ENCODE measurements at places on chromosomes 6 and 20.

- no peak for DNase-seq
Observed at GRCh38 chr20:48790473-48791003, 37.3 kb downstream of the PREX1 start.

DNA sequence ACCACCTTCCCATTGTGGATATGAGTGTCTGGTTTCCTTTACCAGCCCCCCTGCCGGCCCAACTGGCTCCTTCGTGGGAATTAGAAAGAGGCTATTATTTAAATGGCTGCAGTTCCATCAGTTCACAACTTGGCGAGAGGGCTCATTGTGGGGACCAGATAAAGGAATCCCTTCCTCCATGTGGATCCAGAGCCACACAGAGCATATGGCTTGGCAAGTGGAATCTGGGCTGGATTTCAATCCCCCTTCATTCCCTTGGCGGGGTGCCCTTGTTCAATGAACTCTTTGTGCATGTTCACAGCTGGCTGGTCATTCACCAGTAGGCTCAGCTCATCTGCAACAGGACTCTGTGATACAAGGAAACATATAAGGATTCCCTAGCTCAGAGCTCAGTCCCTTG lies 140.6 kb downstream of the OPN5 start:
- no peak for DNase-seq

DNA sequence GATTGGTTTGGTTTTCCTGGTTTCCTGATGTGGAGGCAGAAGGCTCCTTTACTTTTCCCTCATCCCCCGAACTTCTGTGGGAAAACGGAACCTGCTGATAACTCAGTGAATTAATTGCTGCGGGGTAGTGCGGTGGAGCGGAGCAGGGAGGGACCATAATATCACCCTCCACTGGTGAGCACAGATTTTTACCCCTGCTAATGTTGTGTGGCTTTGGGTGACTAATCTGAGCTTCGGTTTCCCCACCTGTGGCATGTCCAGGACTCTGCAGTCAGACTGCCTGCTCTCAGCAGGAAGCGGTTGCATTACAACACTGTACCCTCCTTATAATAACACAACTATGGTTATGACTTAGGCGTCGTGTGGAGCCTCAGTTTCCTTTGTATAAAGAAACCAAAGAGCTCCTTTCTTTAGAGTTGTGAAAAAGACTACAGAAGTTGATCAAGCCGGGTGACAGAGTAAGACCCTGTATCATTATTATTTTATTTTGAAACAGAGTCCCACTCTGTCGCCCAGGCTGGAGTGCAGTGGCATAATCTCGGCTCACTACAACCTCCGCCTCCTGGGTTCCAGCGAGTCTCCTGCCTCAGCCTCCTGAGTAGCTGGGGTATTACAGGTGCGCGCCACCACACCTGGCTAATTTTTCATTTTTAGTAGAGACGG lies 2.2 kb upstream of the ID1 start:
- DNase-seq: no peak

- no peak for DNase-seq
Observed at GRCh38 chr6:127342296-127342945, 988 bp downstream of the ECHDC1 start.

DNA sequence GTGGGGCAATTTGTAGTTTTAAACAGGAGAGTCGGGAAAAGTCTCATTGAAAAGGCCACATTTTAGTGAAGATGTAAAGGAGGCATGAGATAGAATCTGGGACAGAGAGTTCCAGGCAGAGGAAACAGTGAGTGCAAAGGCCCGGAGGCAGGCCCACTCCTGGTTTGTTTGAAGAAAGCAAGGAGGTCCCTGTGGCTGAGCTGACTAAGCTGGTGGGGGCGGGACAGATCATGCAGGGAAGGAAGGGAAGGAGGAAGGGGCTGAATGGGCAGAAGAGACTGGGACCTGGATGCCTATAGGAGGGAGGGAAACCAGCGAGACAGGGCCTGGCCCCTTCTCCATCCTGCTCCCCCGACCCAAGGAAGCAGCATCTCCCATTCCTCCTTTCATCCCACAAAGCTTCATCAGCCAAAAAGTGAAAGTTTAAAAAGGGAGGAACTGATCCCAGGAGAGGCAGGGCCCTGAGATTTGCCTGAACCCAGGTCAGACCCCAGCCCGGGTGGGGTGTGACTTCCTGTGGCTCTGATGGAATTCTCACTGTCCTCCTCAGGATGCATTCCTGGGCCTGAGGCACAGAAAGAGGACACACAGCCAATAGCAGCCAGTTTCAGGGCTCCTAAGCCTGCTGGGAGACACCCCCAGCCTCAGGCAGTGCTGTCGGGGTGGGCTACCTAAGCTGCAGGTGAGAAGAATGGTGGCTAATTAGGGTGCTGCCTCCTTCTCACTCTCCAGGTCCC lies 54.2 kb upstream of the SIRPA start:
- no peak for DNase-seq

DNA sequence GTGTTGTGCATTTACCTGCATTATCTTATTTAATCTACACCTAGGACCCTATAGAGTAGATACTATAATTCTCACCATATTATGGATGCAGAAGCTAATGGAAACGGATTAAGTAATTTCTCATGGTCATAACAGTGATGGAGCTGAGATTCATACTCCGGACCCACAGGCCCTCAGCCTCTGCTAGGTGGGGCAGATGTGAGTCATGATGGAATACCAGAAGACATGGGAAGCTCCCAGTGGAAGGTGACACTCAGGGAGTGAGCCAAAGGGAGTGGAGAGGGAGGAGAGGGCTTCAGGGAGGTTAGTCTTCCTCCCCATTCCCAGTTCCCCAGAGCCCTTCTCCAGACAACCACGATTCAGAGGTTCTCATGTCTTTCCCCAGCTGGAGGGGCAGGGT lies 65.2 kb upstream of the GPR6 start:
- DNase-seq: no peak

GRCh38 chr20:17491041-17491440 lies 40.1 kb downstream of the BFSP1 start:
- no peak for DNase-seq

DNA sequence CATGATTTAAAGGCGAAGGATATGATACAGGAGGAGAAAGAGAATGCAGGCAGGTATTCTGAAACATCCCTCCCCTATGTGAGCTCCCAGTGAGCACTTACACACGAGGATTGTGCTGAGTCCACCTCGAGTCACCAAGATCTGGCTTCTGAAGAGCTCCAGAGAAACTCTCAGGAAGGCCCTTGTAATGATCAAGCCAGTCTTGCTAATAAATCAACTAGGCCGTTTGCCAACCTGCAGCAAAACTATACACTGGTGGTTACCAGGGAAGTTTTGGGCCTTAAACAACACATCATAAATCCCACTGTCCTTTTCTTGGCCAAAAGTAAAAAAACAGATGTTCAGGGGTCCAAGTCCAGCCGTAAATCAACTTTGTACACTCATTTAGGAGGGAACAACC lies 79.2 kb downstream of the STXBP5 start:
- DNase-seq: no peak

- DNase-seq: peak; percentile 18
Observed at GRCh38 chr6:139027620-139028182, 844 bp upstream of the ABRACL start.

DNA sequence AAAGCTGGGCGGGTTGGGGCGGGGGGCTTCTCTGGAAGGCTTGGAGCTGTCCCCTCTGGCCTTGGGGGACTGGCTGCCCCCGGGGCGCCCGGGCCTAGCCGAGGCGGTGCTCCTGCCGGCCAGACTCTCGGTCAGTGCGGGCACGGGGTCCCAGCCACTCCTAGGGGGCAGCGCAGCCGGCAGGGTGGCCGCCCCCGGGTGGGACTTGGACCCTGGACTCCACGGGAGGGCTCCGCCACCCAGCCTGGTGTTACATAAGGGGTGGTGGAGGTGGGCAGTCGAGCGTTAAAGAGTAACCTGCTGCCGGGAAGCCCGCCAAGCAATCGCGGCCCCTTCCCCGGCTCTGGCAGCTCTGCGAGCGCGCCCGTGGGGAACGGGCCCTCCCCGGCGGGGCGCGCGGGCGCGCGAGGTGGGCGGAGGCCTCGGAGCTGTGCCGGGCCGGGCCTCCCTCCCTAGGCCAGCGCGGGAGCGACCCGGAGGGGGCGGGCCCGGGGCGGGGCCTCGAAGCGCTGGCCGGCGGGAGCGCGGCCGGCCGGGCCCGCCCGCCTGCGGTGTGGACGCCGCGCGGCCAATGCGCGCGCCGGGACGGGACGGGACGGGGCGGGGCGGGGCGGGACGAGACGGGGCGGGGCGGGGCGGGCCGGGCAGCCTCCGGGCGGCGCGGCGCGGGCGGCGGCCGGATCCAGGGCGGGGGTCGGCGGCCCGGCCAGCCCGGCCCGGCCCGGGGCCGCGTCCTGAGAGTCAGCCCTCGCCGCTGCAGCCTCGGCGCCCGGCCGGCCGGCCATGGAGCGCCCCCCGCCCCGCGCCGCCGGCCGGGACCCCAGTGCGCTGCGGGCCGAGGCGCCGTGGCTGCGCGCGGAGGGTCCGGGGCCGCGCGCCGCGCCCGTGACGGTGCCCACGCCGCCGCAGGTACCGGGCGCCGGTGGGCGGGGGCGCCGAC lies at the start of gene SLC2A4RG:
TSS of gene SLC2A4RG (plus strand) at position 647 of the 940 bp plus-strand sequence. CDS start at position 784, 137 bp downstream.
- DNase-seq: peak; percentile 66

DNA sequence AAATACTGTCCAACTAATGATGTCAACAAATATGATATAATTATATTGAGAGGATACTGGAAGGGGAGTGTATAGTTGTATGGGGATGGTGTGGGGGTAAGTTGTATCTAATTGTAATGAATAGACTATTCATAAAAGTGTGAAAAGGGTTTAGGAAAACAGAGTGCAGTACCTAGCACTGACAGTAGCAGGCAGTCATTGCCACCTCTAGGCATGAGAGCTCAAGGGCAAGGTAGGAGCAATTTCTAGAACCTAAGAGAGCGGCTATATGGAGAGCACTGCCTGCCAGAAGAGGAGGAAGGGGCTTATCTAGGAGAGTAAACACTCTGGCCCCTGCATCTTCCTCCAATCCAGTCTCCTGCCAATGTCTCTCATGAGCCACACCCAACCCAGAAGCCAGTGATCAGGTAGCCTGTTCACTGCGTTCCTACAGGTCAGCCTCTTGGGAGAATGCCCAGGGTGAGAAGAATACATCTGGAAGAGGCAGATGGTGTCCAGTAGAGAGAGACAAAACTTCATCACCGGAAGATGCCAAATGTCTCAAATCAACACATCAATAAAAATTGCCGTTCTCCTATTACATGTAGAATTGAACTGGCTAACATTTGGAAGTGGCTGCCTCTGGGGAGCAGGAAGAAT lies 200.0 kb downstream of the LY86 start:
- no peak for DNase-seq

- DNase-seq: no peak
Observed at GRCh38 chr20:57774111-57774880, 64.5 kb upstream of the PMEPA1 start.

DNA sequence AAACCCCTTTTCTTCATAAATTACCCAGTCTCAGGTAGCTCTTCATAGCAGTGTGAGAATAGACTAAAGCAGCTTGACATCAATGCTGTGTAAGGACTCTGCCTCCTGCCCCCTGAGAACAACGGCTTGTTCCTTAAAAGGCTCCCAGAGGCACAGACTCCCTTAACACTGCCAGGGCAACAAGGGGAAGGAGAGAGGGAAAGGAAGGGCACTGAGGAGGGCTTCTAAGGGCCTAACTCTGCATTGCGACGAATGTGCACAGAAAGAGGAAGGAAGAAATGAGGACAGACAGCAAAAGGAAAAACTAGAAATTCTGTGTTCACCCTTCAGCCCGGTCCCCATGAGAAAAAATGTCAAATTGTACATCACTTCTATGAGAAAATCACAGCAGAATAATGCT lies 74.0 kb downstream of the AGPAT4 start:
- no peak for DNase-seq

- no peak for DNase-seq
Observed at GRCh38 chr6:134357022-134357487, 39.1 kb upstream of the SGK1 start.

- DNase-seq: no peak
Observed at GRCh38 chr20:57008217-57008616, 258.2 kb downstream of the BMP7 start.

DNA sequence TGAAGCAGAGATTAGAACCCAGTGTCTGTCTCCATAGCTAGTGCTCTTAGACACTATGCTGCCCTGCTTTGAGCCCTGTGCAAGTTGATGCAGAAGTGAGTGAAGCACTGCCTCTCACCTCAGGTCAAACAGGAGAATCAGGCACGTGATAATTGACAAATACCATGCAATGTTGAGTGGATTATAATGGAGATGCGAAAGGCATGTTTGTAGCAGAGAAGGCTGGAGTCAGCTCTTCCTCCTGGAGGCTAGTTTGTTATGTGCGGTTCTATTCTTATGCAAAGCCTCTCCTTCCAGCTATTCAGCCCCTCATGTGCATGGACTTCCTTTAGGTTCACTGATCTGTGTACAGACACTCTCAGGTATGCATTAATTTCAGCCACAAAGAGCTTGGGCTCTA lies 108.5 kb downstream of the MANEA start:
- DNase-seq: no peak

DNA sequence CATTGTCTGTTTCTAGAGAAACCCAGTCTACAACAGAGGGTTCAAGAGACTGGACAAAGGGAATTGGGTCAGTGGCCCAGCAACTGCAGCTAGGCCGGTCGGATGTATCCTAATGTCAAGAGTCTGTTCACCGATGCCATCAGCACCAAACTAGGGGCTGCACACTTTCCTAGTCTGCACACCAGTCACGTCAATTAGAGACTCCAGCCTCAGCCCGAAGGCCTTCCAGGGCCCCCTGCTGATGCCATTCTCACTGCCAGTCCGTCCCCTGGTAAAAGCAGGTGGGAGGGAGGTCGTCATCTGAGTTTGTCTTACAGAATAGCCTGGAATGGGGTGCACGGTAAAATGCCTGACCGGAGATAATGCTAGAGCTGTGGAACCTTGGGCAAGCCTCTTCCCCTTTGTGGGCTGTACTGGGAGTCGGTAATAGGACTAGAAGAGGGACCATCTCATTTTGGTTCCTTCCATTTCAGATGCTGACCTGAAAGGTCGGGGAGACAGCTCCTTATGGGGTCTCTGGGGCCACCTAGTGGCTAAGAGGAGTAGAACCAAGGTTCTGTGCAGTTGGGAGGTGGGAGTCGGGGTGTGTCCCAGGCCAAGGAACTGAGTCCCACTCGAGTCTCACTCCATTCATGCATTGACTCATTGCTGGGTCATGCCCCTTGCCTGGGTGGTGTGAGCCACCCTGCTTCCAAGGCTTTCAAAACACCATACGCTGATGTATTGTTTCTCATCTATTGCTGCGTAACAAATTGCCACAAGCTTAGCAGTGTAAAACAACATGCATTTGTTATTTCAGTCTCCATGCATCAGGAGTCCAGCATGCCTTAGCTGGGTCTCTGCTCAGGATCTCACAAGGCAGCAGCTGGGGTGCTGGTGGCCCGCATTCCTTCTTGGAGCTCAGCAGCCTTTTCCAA lies 5.1 kb downstream of the SOX12 start:
- DNase-seq: peak; percentile 47

GRCh38 chr6:40312213-40313015 lies 274.8 kb downstream of the LRFN2 start:
- DNase-seq: no peak

Measured in stimulated activated CD4-positive, alpha-beta T cell treated with anti-CD3 and anti-CD28 coated beads, Interleukin-1b, Interleukin-23, amount 100 ng/mL, for 4 hours (primary cell).